Stimulated activated CD8-positive, alpha-beta memory T cell treated with anti-CD3 and anti-CD28 coated beads, Interleukin-7, amount 100 ng/mL, for 1 hour (primary cell): ENCODE measurements at places on chromosomes 11 and 22.

DNA sequence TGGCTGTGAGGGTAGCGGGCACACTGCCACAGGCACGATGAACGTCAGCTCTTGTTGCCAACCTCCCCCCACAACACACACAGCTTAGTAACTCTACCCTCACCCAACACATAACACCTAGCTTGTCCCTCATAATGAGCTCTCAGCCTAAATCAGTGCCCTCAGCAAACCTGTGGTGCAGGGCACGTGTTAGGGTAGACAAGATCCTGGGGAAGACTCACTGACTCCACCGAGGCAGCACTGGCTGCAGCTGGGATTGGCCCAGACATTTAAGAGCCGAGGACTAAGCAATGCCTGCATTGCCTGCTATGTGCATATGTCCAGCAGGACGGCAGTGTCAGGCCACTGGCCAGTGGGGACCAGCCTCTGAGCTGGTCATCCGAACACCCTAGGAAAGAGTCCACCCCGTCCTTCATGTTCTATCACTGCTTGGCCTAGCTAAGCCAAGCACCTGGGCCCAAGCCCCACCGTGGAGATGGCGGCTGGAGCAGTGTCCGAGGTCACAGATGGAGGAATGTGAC lies 32.9 kb upstream of the TRIM29 start:
- DNase-seq = no peak

DNA sequence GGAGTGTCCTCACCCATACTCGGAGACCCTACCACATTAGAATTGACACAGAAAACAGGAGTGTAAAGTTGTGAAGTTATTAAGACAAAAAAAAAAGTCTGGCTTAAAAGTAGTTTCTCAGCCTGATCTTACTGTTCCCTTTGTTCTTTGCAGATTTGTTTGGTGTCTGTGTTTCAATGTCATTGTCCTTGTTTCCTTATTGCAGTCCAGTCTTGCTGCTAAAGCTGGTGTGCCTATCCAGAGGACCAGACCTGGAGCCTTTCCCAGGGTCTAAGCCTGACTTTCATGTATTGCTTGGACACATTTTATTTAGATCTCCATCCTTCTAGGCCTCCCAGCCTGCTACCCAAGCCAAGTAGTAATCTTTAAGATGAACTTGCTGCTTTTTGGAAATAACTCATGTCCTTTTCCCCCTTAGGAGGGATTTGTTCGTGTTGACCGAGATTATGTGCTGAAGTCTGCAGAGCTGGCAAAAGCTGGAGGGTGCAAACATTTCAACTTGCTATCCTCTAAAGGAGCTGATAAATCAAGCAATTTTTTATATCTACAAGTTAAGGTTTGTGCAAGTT lies 11.3 kb upstream of the PRMT3 start:
- DNase-seq = no peak

- DNase-seq = no peak
Observed at GRCh38 chr11:118216621-118217481, 8.0 kb downstream of the JAML start.

GRCh38 chr11:34344410-34344767 lies 13.4 kb downstream of the ABTB2 start:
- DNase-seq = no peak

DNA sequence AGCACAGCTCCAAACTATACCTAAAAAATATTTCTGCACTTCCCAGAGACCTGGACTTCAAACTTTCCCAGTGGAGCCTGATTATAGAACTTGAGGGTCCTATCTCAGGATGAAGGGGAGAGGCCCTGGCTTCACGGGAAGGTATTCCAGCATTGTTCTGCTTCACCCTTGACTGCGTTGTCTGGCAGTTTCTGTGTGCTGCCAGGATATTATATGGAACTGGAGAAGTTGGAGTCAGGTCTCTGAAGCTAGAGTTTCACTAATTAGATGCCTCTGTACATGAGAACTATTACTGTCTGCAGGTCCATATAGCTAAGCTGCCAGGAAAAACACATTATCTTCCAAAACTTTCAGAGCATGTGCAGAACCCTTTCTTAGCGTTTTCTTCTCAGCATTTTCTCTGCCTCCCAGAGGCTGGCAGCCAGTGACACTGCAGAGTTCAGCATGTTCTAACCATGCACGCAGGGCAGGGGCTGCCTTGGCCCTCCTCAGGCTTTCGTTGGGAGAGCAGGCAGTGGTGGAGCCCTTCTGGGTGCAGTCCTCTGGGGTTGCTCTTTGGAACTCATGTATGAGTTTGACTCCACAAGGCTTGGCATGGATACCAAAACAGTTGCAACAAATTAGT lies 99.3 kb downstream of the CWC15 start:
- no peak for DNase-seq

- no peak for DNase-seq
Observed at GRCh38 chr22:38921120-38921519, 36.3 kb upstream of the APOBEC3A start.

- peak; percentile 71 for DNase-seq
Observed at GRCh38 chr11:63986156-63986931, at the start of gene OTUB1. Gene OTUB1, plus strand, starts transcription at chr11:63986438. Its CDS starts 19 bp downstream, at chr11:63986457.

DNA sequence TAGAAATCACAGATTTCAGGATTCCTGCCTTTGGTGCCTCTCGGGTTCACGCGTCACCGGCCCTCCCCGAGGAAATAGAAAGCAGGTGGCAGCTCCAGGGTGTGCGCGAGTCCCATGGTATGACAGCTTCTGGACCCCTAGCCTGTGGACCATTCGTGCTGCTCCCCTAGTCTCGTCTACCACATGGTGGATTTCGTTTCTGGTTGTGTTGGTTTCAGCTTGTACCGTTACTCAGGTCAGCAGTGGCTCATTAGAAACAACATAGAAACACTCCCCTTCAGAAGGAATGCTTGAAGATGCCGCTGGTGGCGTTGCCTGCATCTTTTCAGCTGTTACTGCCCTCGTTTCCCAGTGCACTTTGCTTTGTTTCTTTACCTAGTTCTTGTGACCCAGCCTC lies 700 bp downstream of the TTC17 start:
- DNase-seq = no peak

- no peak for DNase-seq
Observed at GRCh38 chr11:127965939-127966668, 621.3 kb downstream of the ETS1 start.

DNA sequence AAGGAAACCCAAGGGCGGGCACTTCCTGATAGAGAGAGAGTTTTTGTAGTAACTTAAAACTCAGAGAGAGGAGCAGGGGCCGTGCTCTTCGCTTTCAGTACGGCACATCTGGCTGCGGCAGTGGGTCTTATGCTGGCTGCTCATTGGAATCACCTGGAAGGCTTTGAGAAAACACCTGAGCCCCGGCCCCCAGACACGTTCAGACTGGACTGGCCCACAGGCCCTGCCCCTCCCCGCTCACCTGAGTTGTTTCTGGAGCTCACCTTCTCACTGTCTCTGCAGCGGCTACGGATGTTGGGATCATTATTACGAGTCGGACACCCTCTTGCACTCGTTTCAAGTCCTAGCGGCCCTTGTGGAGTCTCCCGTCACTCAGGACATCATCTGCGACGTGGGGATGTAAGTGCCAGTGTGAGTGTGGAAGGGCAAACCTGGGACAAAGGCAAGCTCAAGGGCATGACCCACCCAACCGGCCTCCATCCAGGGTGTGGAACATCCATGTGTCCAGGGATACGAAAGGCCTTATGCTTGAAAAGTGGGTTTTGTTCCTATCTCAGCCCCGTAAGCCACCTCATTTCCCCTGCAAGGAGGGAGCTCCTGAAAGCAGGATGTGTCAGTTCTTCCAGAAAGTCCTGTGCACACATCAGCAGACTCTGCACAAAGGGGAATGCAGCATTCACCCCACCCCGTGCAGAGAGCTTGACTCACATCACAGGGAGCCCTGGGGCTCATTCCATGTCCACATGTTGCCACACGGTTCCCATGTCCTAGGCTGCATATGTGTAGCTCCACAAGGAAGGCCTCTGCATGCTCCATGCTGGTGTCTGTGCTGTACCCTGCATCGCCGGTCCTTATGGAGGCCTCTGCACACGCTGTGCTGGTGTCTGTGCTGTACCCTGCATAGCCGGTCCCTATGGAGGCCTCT lies 5.4 kb downstream of the NADSYN1 start:
- DNase-seq = no peak

- no peak for DNase-seq
Observed at GRCh38 chr11:134524896-134525845, 113.1 kb upstream of the B3GAT1 start.

DNA sequence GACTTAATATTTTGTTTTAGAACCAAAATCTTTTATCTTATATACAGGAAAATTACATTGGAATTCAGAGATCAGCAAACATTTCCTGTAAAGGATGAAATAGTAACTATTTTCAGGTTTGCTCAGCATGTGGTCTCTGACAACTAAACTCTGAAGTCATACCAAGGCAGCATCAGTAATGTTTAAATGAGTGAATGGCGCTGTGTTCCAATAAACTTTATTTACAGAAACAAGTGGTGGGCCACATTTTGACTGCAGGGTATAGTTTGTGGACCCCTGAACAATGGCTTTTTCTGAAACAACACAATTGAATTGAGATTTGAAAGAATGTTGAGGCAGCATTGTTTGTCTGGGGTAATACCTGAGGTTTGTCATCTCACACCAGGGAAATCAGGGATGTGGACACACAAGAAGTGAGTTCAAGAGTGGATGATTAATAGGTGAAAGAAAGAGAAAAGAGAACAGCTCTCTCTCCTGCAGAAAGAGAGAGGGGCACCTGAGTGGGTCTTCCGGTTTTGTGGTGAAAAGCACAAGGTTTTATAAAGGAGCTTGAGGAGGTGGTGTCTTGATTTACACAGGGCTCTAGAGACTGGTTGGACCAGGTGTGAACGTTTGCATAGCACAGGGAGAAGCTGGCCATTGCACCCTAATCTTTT lies 113.5 kb upstream of the VPREB1 start:
- no peak for DNase-seq

GRCh38 chr11:3684129-3684818 lies 13.1 kb upstream of the CHRNA10 start:
- no peak for DNase-seq

DNA sequence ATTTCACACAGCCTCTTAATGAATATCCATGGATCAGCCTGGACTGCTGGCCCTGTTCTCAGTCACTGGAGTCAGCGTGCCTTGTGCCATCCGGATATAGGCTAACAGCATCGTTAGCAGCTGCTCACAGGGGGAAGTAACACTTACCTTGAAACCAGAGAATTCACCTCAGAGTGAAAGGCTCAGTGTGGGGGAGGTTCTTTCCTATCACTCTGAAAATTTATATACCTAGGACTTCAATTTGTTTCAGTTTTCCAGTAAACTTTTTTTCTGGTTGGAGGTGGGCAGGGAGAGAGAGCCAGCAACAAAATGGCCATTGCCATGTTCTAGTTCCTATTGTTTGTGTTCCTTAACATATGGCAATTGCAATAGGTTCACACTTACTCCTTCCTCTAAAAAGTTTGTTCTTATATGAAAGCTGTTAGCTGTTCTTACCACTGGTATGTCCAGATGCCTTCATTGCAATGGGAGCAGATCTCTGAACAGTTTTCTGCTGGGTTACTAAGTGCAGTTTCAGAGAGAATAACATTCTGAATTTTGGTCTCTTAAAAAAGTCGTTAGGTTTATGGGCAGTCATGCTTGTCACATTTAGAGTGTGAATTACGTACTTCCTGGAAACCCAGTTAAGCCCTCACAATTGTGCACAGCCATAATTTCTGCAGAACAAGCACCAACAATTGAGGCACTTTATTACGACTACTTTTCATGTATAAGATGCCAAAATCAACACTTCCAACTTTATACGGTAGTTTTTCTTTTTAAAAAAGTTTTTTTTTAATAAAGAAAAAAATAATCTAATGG lies 247.6 kb downstream of the CADM1 start:
- DNase-seq = no peak

DNA sequence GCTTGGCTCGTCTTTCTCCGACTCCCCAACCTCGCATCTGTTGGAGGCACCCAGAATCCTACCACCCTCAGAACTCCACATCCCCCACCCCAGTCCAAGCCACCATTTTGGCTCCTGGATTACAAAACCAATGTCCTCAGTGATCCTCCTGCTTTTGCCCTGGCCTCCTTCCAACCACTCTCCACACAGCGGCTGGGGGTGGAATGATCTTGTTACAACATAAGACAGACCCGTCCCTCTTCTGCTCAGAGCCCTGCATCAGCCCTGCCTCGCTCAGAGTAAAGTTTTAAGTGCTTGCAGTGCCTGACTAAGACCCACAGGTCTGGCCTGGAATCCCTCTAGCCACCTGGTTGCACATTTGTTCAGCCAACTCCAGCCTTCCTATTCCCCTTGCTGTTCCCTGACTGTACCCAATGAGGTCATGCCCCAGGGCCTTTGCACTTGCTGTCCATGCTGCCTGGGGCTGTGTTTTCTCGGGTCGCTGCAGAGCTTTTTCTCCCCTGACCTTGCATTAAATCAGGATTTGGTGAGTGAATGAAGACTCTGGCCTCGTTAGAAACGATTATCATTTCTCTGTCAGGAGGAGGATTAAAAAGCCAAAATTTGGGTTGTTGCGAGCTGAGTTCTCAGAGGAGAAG lies 67.3 kb downstream of the IGF2 start:
- no peak for DNase-seq

DNA sequence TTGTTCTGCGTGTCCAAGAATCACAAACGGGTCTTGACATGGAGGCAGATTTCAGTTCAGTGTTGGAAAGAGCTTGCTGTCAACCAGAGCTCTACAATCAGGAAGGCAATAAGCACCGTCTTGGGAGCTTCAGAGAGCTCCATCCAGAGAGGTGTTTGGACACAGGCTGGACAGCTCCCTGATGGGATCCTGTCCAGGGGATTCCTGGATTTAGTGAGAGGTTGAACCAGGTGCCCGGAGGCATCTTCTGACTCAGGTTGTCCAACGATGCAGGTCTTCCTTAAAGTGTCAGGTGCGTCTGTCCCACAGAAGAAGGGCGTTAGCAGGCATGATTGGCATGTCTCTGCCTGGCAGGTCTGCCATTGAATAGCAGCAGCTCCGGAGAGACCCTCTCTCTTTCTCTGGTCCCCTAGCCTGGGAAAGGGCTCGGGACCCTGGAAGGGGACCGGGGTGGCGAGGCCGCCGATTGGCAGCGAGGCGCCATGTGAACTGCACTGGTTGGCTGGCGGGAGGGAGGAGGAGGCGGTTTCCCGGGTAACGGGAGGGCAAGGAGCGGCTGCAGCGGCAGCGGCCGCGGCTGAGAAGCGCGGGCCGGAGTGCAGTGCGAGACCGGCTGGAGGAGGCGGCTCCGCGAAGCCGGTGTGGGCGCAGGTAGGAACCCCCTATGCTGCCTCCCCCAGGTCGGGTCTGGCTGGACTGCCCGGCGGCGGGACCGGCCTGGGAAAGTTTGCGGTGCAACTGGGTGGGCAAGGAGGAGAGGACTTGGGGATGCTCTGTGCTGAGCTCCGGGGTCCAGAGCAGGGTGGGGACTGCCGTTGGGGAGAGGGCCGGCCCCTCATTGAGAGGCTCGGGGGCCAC lies 104.1 kb upstream of the E2F8 start:
- no peak for DNase-seq
